ENCODE measurements at places on chromosomes 11 and 22.

DNA sequence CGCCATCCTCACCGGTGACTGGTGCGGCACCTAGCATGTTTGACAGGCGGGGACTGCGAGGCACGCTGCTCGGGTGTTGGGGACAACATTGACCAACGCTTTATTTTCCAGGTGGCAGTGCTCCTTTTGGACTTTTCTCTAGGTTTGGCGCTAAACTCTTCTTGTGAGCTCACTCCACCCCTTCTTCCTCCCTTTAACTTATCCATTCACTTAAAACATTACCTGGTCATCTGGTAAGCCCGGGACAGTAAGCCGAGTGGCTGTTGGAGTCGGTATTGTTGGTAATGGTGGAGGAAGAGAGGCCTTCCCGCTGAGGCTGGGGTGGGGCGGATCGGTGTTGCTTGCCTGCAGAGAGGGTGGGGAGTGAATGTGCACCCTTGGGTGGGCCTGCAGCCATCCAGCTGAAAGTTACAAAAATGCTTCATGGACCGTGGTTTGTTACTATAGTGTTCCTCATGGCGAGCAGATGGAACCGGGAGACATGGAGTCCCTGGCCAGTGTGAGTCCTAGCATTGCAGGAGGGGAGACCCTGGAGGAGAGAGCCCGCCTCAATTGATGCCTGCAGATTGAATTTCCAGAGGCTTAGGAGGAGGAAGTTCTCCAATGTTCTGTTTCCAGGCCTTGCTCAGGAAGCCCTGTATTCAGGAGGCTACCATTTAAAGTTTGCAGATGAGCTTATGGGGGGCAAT lies 1.1 kb downstream of the NEAT1 start:
- DNase-seq, result no peak

GRCh38 chr11:68396516-68396915 lies 64.0 kb upstream of the PPP6R3 start:
- DNase-seq, result no peak

DNA sequence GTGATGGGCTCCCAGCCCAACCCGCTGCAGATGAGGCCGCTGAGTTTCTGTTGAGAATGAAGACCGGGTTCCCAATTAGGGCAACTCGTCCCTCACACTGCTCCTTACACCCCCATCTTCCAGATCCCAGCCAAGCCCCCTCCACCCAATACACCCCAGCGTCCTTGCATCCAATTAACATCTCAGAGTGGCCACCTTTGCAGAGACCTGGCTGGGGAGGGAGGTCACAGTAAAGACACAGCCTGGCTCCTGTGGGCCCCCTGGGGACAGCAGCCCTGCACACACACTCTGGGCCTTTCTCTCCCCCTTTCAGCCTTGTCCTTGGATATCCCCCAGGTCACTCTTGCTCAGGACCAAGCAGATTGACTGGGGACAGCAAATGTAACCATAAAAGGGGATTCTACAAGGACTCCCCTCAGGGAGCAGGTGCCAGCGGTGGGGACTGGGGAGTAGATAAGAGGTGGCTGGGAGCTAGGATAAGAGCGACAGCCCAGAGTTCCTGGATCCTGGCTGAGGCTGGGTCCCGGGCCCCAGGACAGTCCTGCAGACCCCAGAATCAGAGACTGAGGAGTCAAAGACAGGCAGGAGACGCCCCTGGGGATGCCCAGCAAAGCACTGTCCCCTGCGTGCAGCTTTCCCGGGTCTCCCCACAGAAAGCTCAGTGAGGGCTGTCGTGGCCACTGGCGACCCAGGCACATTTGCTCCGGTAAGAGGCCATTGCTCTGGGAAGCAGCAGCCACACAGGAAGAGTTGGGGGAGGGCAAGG lies 8.4 kb downstream of the APOBEC3A start:
- DNase-seq, result no peak

GRCh38 chr11:2593393-2593950 lies 106.3 kb downstream of the KCNQ1OT1 start:
- DNase-seq, result no peak

GRCh38 chr11:69520186-69520916 lies 38.9 kb downstream of the LINC01488 start:
- DNase-seq, result no peak

DNA sequence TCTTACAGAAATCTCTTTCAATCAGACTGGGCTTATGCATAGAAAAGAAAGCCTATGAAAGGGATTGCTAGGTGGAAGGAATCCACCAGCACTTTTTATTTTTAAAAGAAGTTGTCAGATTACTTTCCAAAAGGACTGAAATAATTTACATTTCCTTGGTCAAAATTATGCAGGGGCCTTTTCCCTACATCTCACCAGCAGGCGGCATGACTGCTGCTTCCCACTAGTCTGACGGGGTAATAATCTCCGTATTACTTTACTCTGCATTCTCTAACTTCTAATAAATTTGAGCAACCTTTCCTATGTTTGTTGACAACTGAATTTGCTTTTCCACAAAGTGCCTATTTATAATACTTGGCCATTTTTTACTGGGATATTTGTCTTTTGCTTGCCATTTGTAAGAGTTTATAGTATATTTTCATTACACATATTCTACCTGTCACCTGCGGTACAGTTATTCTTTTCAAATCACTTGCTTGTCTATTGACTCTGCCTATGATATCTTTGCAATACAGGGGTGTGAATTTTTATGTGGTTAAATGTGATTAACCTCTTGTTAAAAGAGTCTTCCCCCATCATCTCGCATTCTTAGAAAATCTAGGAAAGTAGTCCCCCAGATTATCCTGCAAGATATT lies 51.9 kb upstream of the USP47 start:
- DNase-seq, result no peak

DNA sequence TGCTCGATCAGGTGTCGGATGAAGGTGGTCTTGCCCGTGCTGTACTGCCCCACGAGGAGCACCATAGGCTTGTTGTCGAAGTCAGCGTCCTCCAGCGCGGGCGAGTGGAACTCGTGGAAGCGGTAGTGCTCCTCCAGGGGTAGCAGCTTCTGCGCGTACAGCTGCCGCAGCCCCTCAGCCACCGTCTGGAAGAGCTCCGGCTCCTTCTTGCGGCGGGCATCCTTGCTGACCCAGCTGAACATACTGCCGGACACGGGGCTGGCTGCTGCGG lies 263 bp downstream of the EHD1 start:
- DNase-seq, result no peak

GRCh38 chr11:13210424-13210823 lies 67.2 kb upstream of the BMAL1 start:
- DNase-seq, result no peak
